Inflammatory macrophage treated with lipopolysaccharide for 1 hour (primary cell): ENCODE measurements at places on chromosomes 6 and 20.

DNA sequence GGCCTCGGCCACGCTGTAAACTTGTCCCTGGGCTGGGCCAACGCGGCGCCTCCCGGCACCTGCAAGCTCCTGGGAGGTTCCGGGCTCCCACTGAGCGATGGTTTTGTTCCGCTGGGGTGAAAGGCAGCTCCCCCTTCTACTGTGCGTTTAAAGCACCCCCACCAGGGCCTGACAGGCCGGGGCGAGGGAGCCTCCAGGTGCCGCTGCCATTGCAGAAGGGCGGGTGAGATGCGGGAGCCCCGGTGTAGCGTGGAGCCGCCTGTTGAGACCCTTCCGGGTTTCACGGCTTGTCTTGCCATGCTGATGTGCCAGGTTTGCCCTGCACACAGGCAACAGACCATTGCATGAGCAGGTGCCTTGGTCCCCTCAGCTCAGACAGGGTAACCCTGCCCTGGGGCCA is 2.9 kb downstream of the COL20A1 start:
- DNase-seq: no peak

DNA sequence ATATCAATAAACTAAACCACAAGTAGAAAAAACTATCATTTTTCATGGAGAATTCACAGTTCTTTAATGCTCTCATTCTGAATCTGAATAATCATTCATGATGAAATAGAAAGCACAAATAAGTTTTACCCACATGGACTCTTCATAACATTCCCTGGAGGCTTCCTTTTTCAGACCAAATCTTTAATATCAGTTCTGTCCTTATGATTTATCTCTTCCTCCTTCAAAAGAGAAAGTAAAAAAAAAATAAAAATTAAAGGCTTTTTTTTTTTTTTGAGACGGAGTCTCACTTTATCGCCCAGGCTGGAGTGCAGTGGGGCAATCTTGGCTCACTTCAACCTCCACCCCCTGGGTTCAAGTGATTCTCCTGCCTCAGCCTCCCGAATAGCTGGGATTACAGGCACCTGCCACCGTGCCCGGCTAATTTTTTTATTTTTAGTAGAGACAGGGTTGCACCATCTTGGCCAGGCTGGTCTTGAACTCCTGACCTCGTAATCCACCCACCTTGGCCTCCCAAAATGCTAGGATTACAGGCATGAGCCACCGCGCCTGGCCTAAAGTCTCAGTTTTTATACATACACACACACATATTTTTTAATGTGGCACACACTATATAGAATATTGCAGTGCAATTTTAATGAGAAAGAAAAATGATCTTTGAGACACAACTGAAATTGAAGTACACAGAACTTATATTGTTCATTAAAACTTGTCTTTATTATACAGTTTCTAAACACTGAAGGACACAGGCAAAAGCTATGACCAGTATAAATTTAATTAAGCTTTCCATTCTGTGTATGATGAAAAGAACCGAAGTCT is 31.9 kb upstream of the ZNF217 start:
- DNase-seq: no peak

GRCh38 chr20:38497246-38497935 is 24.7 kb downstream of the RALGAPB start:
- no peak for DNase-seq

DNA sequence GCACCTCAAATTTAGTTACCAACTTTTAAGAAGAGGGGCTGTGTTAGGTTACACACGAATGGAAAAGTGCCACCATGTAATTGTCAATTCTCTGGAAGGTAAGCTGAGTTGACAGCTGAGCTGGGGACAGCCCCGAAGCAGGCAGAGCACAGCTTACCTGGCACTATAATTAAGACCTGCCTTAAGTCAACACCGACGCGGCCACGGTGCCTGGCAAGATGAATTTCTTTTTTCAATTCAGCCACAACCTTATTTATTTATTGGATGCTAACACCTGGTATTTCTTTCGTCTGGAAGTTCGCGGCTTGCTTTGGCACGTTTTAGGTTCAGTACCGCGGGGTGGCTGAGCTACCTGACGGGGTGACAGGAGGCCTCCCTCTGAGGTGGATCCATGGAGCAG is 40.6 kb upstream of the NFATC2 start:
- DNase-seq: no peak

DNA sequence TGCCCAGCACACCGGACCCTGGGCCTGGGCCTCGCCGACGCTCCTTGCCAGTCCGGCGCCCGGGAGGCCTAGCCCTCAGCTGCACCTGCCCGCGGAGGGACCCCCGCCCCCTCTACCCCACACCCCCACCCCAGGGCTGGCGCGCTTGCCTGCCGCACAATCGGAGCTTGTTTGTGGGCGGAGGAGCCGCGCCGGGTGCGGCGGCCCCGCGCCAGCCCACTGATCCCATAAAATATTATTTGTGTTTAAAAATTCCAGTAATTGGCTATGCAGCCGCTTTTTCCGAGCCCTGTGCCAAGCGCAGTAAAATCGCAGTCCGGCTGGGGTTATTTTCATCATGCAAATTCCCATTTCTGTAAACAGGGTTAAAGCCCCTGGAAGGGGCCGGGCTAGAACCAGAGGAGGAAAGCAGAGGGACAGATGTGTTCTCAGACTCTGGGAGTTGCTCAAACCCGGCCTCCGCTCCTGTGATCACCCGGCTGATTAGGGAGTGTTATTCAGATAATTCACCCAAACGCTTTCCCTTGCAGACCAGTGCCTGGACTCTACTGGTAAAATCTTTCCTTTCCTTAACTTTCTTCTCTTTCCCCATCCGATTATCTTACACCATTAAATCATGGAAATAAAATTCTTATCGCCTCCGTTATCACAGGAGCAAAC is 93.1 kb downstream of the NCR2 start:
- no peak for DNase-seq

- DNase-seq: no peak
Observed at GRCh38 chr6:91438570-91438969, 851.7 kb upstream of the MAP3K7 start.

DNA sequence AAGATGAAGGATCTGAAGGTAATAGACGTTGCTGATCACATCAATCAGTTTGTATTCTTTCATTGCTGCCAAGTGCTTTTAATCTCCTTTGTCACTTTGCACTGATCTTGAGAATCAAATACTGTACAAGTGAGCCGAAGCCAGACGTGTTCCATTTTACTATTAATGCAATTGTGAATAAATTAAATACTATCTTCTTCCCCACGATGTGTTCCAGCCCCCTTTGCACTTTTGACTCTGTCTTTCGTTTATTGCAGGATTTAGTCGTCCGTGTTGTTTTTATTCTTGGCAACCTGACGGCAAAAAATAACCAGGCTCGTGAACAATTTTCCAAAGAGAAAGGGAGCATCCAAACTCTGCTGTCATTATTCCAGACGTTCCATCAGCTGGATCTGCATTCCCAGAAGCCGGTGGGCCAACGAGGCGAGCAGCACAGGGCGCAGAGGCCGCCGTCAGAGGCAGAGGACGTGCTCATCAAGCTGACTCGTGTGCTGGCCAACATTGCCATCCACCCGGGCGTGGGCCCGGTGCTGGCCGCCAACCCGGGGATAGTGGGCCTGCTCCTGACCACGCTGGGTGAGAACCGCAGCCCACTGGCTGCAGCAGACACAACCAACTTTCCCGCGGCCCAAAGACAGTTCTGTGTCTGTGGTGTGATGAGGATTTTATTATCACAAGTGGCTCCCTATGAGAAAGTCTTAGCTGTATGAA is 104.7 kb downstream of the ARMC2 start:
- no peak for DNase-seq

DNA sequence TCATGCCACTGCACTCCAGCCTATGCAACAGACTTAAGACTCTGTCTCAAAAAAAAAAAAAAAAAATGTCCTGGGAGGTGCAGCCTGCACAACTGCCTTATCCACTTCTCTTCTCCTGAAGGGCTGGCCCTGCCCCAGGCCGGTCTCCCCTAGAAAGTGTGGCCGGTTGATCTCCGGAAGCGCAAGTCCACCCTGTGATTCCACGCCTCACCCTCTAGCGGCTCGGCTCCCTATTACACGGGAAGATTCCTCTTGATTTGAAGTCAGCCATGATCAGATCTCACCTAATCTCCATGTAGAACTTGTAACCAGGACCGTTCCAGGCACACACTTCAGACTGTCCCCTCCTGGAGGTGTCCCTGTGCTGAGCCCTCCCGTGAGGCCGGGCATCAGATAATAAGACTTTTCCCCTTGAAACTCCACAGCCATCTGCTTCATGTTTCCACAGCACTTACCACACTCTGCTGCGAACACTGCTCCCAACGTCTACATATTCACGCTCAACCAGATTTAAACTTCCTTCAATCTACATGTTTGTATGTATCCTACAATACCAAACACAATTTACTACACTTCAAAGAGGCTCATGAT is 49.3 kb upstream of the RPS6KA2 start:
- DNase-seq: no peak

DNA sequence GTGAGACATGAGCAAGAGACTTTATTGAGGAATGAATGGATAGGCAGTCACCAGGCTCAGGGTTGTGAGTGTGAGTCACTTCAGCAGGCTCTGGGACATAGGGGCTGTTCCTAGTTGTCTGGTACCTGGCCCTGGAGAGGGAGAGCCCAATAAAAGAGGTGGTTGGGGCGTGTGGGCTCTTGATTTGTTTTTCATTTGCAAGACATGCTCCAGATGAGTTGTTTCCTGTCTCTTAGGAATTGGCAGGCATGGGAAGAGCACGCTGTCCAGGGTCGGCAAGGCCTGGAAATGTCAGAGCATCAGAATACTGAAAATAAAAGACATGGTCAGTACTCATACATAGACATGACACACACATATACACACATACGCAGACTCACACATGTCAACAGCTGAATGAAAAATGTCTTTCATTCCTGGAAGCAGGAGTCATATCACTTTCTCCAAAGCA is 166.3 kb upstream of the SULF2 start:
- DNase-seq: no peak

- no peak for DNase-seq
Observed at GRCh38 chr20:23234311-23235078, 116.1 kb upstream of the NXT1 start.

GRCh38 chr6:159955945-159956361 is 12.9 kb upstream of the IGF2R start:
- no peak for DNase-seq

- no peak for DNase-seq
Observed at GRCh38 chr6:73074175-73074574, 151.1 kb downstream of the KHDC1L start.

- no peak for DNase-seq
Observed at GRCh38 chr6:113562248-113562647, 294.9 kb upstream of the MARCKS start.

DNA sequence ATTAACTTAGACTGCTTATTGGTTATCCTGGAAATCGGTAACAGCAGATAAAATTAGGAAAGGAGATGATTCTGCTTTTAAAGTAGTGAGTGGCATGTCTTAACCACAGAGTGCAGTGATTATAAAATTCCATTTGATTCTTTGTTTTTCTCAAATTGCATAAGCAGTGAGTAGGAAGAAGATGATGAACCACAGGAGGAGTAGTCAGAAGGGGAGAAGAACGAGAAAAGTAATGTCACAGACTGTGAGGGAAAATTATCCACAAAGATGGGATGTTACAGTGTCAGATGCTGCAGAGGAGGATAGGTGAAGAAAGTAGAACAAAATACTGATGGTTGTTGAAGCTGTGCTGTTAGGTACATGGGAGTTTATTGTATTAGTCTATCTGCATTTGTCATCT is 63.0 kb downstream of the ITCH start:
- DNase-seq: peak; percentile 25
